Smooth muscle cell of the pulmonary artery (primary cell): ENCODE measurements at places on chromosomes 11 and 22. TPM values are rescaled to one million over a fixed set of nuclear protein-coding genes. Genes with fewer than 3 reads are reported as not detected.

Gene PAFAH1B2
- total RNA-seq, result 137 and 138 TPM in 2 replicates

Gene C11orf42
- not detected in 2 replicates for total RNA-seq

Gene APOL5
- 0.46 TPM in 1 of 2 replicates, not detected in the other for total RNA-seq

Gene FADS2
- 215 and 339 TPM in 2 replicates for total RNA-seq

Gene PHF21B
- total RNA-seq, result under 0.01 TPM in 1 of 2 replicates, not detected in the other

Gene KDM4D
- total RNA-seq, result 0.36 and 0.52 TPM in 2 replicates
